Germinal center (tissue), 1 donor: ENCODE measurements at places on chromosomes 2 and 18.

- DNase-seq, result no peak
Measured at GRCh38 chr2:200185628-200186000, 120.9 kb upstream of the SPATS2L start.

DNA sequence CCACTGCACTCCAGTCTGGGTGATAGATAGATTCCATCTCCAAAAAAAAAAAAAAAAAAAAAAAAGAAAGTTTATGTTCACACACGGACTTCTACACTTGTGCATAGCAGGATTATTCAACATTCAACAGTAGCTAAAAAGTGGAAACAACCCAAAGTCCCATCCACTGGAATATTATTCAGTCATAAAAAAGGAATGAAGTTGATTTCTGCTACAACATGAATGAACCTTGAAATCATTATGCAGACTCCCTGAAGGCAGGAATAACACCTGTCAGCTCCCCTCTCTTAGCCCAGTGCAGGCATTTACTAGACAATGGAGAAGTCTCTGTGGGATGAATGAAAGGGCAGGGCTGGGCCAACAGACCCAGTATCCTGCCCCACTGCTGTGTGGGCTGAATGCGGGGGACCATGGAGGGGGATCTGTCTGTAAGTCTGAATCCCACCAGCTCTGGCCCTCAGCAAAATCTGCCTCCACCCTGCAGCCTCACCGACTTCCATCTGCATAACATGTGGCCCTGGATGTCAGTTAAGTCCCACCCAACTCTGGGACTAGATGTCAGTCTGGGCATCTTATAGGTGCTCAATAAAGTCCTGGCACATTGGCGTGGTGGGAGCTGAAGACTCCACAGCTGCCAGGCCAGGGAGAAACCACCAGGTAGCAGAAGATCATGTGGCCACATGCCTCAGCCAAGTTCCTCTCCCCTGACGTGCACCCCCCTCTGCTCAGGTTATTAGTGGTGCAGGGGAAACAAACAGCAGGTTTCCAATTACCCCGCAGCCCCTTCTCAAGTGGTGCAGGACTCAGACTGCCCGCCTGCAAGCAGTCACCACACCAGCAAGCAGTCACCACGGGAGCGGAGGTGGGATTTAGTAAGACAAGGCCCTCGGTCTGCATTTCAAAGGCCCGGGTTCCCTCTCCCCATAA lies 8.9 kb downstream of the ZFP36L2 start:
- no peak for DNase-seq

GRCh38 chr2:233811087-233811486 lies 33.0 kb downstream of the MROH2A start:
- DNase-seq, result no peak

DNA sequence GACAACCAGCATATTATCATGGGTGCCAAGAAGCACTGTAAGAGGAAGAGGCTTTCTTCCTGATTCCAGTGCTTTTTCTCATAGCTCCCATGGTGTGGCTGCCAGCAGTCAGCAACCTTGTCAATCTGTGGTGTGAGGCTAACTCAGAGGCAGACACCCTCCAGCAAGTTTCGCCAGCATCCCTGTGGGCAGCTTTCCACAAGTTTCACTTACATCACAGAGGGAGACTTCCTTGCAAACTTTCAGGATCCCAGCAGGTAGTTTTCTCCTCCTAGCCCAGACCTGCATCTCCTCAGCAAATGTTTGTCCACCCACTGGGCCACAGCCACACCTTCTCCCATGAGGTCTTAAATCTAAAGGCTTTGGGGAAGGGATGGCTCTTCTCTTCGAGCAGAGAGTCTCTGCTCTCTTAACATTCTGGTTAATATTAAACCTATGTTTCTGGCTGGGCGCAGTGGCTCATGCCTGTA lies 9.1 kb downstream of the DNAH7 start:
- no peak for DNase-seq

DNA sequence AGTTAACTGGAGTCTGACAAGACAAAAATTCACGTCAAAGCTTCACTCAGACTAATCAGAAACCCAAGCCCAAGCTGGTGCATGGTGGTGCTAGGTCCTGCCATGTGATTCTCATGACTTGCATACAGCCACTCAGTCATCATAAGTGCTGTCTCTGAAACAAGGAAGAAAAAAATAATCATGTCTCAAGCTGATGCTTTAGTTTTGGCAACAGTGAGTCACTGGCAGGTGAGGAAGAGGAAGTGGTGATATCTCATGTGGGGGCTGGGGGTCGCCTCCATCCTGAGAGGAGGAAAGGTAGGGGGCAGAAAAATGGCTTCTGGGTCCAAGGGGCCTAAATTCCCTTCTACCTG lies 136.3 kb downstream of the TMEM163 start:
- no peak for DNase-seq

GRCh38 chr2:121333834-121334558 lies 49.0 kb upstream of the TFCP2L1 start:
- DNase-seq, result no peak
